Mesenteric fat pad (tissue), 1 donor: ENCODE measurements at places on chromosomes 5 and 9.
A peak's percentile ranks its signal among the peaks of the same experiment; 100 is the strongest.

DNA sequence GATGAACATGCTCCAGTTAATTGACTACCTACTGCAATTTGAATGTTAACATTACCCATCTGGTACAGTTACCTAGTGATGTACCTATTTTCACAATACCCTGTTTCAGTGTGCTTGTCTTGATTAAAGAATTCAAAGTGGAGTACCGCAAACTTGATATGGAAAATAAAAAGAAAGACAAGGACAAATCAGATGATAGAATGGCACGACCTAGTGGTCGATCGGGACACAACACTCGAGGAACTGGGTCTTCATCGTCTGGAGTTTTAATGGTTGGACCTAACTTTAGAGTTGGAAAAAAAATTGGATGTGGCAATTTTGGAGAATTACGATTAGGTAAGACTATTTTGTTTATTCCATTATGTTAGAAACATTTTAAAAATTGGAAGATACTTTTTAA is 33.5 kb downstream of the CSNK1G3 start:
- no peak for DNase-seq

GRCh38 chr5:139579-140442 is 47.8 kb downstream of the PLEKHG4B start:
- DNase-seq = no peak

- no peak for DNase-seq
Observed at GRCh38 chr5:89211836-89212235, 328.9 kb upstream of the MEF2C start.

DNA sequence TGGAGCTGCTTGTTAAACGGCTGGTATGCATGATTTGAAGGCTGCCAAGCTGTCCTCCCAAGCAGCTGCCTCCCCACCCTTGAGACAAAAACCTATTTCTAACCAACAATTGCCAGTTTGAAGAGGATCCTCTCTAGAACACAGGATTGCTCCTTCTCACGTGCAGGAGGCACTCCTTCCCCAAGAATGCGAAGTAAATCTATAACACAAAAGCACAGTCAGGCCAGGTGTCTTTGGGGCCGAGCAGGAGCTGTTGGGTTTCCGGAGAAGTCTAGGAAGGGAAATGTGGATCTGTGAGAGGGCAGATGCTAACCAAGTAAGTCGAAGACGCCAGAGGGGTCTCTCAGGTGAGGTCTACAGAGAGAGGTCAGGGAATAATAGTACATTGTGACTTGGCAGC is 35.4 kb upstream of the GNPDA1 start:
- DNase-seq = no peak

DNA sequence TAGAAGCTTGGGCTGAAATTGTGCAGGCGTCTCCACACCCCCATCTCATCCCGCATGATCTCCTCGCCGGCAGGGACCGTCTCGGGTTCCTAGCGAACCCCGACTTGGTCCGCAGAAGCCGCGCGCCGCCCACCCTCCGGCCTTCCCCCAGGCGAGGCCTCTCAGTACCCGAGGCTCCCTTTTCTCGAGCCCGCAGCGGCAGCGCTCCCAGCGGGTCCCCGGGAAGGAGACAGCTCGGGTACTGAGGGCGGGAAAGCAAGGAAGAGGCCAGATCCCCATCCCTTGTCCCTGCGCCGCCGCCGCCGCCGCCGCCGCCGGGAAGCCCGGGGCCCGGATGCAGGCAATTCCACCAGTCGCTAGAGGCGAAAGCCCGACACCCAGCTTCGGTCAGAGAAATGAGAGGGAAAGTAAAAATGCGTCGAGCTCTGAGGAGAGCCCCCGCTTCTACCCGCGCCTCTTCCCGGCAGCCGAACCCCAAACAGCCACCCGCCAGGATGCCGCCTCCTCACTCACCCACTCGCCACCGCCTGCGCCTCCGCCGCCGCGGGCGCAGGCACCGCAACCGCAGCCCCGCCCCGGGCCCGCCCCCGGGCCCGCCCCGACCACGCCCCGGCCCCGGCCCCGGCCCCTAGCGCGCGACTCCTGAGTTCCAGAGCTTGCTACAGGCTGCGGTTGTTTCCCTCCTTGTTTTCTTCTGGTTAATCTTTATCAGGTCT is at the start of gene C9orf72:
TSS of gene C9orf72 (minus strand) at position 564 of the 716 bp plus-strand sequence. CDS start 6,361 bp downstream, outside the sequence.
- peak; percentile 95 for DNase-seq
